ENCODE measurements at places on chromosomes 7 and 10. TPM values are rescaled to one million over a fixed set of nuclear protein-coding genes. Genes with fewer than 3 reads are reported as not detected.
A peak's percentile ranks its signal among the peaks of the same experiment; 100 is the strongest.

- no peak for DNase-seq
Measured at GRCh38 chr7:86773309-86773708, 129.6 kb downstream of the GRM3 start.

DNA sequence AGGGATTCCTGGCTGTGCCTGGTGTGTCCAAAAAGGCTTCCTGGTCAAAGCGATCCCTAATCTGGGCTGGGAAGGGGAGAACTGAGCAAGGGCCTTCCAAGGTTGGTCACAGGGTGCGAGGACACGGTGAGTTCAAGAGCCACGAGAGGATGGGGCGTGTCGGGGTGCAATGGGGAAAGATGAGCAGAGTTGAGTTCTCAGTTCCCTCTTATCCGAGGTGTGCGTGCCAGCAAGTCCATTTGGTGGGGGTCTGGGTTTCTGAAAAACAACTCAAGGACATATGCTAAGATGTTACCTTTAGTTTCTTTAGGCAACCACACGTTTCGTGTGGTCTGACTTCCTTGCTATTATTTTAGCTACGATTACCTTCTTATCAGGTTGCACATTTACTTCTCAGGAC is 1.3 kb downstream of the ZNF775 start:
- no peak for DNase-seq

- no peak for DNase-seq
Measured at GRCh38 chr7:139153832-139154231, 44.3 kb upstream of the ZC3HAV1 start.

- DNase-seq, result no peak
Measured at GRCh38 chr7:90552521-90552920, 43.6 kb upstream of the CDK14 start.

GRCh38 chr7:12062062-12062461 is 149.0 kb upstream of the TMEM106B start:
- DNase-seq, result no peak

- DNase-seq, result no peak
Measured at GRCh38 chr10:123913688-123914268, 22.2 kb upstream of the CPXM2 start.

DNA sequence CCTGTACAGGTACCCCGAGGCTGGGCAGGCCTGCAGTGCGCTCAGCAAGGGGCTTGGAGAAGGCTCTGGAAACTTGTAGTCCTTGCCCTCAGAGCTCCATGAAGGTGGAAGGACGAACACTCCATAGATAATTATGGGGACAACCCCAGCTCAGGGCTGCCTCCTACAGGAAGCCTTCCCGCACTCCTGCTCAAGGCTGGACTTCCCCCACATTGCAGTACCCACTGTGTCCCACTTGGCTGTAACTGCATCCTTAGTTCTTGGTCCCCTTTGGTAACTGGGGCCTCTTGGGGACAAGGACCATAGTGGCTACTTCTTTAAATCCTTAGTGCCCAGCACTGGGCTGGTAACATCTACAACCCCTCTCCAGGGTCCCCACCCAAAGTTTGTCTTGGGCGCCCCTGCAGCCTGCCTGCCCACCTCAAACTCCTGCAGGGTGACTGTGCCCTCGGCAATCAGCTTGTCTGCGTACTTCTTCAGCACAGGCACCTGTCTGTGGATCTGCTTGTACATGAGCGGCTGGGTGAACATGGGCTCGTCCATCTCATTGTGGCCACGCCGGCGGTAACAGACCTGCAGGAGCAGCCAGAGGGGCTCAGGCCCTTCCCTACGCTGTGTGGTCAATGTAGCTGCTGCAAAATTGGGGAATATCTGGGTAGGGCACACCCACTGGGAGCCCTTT is 17.1 kb downstream of the OGDHL start:
- no peak for DNase-seq

DNA sequence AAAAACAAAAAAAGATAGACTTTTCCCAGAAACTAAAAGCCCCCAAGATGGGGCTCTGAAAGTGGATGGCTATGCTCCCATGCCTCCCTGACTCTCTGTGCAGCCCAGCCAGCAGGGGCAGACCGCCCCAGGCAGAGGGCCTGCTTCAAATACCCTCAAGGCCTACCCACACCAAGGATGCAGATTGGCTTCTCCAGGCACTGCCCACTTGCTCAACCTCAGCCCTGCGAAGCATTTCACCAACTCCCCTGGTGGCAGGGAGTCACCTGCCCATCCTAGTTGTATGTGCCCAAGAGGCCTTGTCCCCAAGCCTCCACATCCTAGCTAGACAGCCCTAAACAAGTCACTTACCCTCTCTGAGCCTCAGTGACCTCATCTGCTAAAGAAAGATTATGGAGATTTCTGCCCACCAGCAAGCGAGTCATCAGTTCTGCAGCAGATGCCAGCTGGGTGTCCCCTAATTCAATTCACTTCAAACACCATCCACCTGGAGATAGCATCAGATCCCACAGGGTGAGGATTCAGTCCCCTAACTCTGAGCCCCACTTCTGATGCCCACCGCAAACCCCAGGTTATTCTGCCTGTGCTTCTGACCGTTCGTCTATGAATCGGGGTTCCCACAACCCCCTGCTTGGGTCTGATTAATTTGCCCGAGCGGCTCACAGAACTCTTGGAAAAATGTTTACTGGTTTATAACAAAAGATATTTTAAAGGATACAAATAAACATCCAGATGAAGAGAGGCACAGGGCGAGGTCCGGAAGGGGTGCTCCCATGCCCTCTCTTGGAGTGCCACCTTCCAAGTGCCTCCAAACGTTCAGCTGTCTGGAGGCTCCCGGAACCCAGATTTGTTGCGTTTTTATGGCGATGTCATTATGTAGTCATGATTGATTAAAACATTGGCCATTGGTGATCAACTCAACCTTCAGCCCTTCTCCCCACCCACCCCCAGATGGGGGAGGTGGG is 18.6 kb upstream of the ZMIZ1 start:
- DNase-seq, result peak; percentile 7

DNA sequence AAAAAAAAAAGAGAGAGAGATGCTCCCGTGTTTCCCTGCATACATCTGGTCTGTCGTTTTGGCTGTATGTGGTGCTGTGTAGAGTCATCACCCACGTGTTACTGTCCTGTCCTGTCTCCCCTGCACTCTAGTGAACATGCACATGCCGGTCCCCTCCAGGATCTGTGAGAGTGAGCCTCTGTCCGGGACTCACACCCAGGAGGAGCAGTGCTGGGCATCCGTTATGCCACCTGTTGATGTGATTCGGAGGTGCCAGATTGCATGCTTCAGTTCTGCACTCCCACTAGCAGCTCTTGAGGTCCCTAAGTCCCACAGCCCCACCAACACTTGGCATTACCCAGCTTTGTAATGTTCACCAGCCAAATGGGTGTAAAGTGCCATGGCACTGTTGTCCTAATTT is 16.4 kb downstream of the GHRHR start:
- no peak for DNase-seq

- DNase-seq, result no peak
Measured at GRCh38 chr7:55165176-55165861, 146.5 kb downstream of the EGFR start.

DNA sequence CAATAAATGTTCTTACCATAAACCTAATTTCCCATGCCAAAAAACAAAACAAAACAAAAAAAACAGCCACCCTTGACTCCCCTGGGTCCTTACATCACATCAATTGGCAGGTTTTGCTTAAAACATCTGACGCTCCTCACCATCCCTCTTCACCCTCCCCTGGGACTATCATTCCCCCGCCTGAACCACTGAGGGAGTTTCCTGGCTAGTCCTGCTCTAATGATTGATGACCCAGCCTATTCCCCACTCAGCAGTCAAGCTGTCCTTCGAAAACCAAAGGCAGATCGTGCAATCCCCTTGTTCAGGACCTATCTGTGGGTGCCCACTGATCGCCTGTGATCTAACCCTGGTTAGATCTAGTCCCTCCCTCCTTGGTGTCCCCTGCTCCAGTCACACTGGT is 11.2 kb upstream of the FRMPD2 start:
- no peak for DNase-seq

DNA sequence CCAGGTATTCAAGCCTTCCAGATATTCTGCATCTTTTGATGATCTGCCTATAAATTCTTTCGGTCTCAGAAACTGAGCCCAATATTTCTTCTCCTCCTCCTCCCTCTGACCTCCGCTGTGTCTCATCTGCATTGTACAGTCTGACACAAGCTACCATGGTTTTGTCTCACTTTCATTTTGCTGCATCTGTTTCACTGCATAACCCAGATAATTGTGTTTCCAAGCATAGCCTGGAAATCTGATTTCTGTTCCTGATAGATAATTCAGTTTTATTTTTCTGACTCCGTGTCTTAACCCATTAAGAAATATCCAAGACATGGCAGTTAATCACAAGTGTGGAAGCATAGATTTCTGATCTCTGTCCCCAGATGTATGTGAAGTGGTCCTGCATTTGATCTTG is 374.2 kb upstream of the SEMA3A start:
- DNase-seq, result no peak

GRCh38 chr10:15265056-15265455 is 96.6 kb upstream of the NMT2 start:
- DNase-seq, result no peak

- no peak for DNase-seq
Measured at GRCh38 chr10:126525326-126525725, 137.0 kb upstream of the ADAM12 start.

- DNase-seq, result peak; percentile 15
Measured at GRCh38 chr7:1850976-1851571, 181.0 kb downstream of the ELFN1 start.

- no peak for DNase-seq
Measured at GRCh38 chr10:109960682-109961081, 37.4 kb upstream of the XPNPEP1 start.

- no peak for DNase-seq
Measured at GRCh38 chr10:70677016-70677415, 4.7 kb downstream of the ADAMTS14 start.

GRCh38 chr7:143375298-143376034 is 5.7 kb upstream of the ZYX start:
- DNase-seq, result peak; percentile 46

- peak; percentile 79 for DNase-seq
Measured at GRCh38 chr7:157139111-157139809, 534 bp downstream of the UBE3C start.

DNA sequence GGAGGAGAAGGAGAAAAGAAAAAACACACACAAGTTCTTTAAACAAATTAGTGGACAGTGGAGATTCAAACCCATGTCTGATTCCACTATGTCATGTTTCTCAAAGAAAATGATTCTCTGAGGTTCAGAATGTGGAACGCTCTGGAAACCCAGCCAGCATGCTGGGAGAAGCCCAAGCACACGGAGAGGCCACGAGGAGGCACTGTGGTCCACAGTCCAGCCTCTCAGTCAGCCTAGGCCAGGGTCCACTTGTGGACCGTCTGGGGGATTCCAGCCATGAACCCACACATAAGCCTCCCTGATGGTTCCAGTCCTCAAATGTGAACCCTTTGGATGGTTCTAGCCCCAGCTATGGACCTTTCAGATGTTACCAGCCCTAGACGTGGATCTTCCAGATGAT is 73.4 kb downstream of the CAV1 start:
- no peak for DNase-seq

- DNase-seq, result no peak
Measured at GRCh38 chr7:1081931-1082401, 5.9 kb upstream of the GPER1 start.

GRCh38 chr7:11604505-11604904 is 227.5 kb downstream of the THSD7A start:
- DNase-seq, result no peak

DNA sequence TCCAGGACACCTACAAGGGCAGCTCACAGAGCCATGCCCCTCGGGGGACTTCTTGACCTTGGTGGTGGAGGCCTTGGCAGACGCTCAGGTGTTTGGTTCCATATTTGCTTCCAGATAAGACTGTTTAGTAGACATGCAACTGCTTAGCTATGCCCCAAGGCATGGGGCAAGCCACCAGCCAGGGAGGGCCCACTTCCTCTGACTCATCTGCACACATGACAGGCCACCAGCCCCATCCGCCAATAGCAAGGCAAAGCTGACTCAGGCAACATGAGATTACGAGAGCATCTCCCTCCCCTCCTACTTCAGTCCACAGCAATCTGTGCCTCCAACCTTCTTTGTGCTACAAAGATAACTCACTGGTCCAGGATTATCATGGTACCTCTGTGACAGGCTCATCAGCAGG is 54.9 kb downstream of the KCNMA1 start:
- DNase-seq, result no peak

- no peak for DNase-seq
Measured at GRCh38 chr10:75936841-75937240, 505.4 kb downstream of the LRMDA start.

- DNase-seq, result no peak
Measured at GRCh38 chr7:80316811-80317210, 182.2 kb downstream of the GNAI1 start.

GRCh38 chr10:28387140-28387539 is 84.3 kb upstream of the MPP7 start:
- peak; percentile 80 for DNase-seq

- DNase-seq, result no peak
Measured at GRCh38 chr10:126397640-126398382, 9.5 kb upstream of the ADAM12 start.

GRCh38 chr10:28587970-28588290 is 55.0 kb downstream of the WAC start:
- no peak for DNase-seq

DNA sequence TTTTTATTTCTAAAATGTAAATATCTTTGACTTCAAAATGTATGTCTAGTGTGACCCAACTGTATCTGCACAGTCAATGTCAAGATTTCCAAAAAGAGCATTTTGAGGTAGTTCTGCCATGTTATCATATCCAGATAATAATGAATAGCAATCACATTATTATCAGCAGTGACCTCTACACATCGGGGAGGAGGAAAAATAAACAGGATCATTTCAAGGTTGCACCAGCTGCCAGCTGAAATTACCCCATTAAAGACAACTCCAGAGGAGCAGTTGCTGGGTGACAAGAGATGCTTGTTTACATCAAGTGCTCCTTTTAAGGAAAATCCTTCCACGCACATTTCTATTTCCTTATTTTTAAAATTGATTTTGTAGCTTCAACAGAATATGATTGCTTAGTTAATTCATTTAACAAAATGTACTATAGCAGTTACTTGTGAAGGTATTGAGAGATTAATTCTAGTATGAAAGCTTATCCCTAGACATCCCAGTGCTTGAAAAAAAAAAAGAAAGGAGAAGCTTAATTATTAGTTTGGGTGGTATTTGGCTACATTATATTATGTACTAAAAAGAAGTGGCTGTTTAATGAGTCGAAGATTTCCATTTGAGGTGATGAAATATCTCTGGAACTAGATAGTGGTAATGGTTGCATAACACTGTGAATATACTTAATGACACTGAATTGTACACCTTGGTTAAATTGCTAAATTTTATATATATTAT is 19.3 kb upstream of the SLC35G1 start:
- no peak for DNase-seq

DNAJC30 gene
- total RNA-seq, result 10.2 TPM

PRKG1 gene
- 55.6 TPM for total RNA-seq

ATP6V1F gene
- 85.5 TPM for total RNA-seq

NODAL gene
- total RNA-seq, result not detected

FMC1 gene
- 17.3 TPM for total RNA-seq

HYAL4 gene
- total RNA-seq, result not detected

All from mucosa of descending colon (tissue), 3 donors.